ENCODE measurements at places on chromosomes 12 and 14. TPM values are rescaled to one million over a fixed set of nuclear protein-coding genes. Genes with fewer than 3 reads are reported as not detected.

Gene GUCY2C
- polyA plus RNA-seq: 0.16 TPM

Gene FOXG1
- polyA plus RNA-seq: 0.05 TPM

GRCh38 chr12:106288494-106289195 lies 13.9 kb upstream of the TCP11L2 start:
- no peak for DNase-seq

Gene LALBA
- not detected for polyA plus RNA-seq

DNA sequence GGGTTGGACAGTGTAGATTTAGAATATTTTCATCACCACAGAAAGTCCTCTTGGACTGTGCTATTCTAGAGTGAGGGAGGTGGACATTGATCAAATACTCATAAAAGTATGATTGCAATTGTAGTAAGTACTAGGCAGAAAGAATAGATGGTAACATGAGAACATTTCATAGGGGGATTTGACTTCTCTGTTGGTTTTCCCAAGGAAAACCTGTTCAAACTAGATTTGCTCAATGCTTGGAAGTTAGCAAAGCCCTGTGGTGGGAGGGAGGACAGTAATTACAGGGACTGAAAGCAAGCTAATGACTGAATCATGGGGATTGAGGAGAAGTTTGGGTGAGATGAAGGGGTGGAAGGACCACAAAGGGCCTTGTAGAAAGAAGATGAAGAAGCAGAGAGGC lies 24.4 kb upstream of the EID3 start:
- no peak for DNase-seq

DNA sequence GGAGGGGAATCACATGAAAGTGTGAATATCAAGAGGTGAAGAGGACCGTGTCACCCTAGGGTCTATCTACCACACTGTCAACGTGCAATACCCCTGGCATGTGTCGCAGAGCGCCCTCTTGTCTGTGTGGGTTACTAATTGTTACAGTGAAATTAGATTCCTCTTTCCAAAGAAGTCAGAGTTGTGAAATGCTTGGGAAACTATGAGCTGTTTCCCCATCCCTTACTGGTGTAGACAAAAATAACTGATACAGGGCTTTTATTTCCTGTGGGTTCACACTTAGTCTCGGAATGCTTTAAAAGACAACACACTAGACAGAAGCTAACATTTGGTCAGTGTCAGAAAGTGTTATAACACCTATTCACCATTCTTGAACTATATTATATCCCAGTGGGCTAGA lies 597.3 kb downstream of the NRXN3 start:
- no peak for DNase-seq

Gene REP15
- 0.90 TPM for polyA plus RNA-seq

DNA sequence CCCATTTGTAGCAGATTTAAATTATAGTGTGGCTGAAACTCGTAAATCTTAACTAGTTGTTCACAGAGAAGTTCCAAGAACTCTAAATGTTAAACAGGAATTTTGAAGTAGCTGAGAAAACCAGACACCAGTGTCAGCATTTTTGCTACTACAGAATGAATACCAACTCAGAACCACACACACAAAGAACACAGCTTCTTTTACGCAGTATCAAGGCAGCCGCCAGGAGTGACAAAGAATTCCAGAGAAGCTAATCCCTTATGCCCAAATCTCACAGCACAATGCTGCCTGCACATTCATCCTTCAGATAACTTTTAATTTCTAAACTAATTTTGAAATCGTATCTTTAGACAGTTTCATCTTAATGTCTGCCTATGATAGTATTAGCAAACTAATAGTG lies 37.4 kb downstream of the SLC6A15 start:
- DNase-seq: no peak

Gene ANO4
- 0.78 TPM for polyA plus RNA-seq

Gene PIWIL1
- 0.08 TPM for polyA plus RNA-seq

- DNase-seq: no peak
These were observed 137.2 kb upstream of the MAP1LC3B2 start for GRCh38 chr12:116421785-116422538.

Gene FGF6
- 58.5 TPM for polyA plus RNA-seq

- DNase-seq: no peak
These were observed 8.4 kb downstream of the DAD1 start for GRCh38 chr14:22580625-22581024.

GRCh38 chr12:96029826-96030225 lies 5.6 kb downstream of the LTA4H start:
- DNase-seq: no peak

GRCh38 chr14:52327374-52328226 lies 13.5 kb downstream of the PTGER2 start:
- no peak for DNase-seq
